Vagina (tissue), 2 donors: ENCODE measurements at places on chromosomes 3 and 15.

DNA sequence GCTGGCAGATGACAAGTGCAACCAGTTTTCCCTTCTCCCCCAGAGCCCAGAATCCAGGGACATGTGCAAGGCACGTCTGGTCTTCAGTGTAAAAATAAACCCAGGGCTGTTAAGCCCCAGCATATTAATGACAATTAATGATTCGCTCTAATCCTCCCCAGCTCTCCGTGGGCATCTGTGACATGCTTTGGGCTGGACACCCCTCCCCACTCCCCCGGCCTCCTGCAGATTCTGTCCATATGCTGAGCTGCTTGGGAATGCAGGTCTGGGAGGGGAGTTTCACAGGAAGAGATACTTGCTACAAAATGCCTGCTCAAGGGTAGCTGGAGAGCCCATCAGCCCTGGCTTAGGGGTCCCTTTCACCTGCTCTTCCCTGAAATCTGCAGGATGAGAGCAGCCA is 43.0 kb upstream of the NTRK3 start:
- DNase-seq = no peak

- DNase-seq = no peak
Observed at GRCh38 chr3:186115239-186115996, 6.5 kb upstream of the ETV5 start.

- no peak for DNase-seq
Observed at GRCh38 chr15:60076045-60076444, 71.9 kb downstream of the FOXB1 start.

DNA sequence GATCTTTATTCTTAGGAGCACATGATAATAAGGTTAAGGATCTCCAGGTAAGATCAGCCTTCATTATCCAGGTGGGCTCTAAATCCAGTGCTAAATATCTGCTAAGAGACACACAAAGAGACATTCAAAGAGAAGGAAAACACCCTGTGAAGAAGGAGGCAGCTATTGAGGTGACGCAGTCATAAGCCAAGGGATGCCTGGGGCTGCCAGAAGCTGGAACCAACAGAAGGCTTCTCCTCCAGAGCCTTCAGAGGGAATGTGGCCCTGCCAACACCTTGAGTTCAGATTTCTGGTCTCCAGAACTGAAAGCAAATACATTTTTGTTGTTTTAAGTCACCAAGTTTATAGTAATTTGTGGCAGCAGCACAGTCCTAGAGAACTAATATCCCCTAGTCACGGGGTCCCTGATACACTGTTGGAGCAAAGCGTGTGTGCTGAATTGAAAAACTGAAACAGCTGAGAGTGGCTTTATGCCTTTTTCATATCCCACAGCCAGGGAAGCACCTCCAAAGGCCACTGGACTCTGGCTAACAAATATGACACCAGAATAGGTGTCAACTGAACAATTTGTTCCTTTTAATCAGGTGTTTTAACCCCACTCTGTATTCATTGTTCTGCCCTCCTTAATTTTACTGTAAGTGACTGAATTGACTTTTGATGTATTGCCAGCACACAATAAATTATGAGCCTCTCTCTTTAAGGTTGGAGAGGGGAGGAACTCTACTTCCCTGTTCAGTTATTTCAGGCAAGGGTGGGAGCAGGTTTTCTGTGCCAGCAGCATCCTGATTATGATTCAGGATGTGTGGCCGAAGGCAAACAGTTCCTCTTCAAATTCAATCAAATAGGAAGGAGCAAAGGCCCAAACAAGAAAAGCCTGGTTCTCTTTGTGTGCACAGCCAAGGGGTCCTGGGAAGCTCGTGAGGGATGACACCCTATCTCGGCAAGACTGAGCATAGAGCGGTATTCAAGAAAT is 151.8 kb upstream of the HES1 start:
- no peak for DNase-seq

- no peak for DNase-seq
Observed at GRCh38 chr3:157388976-157389375, 47.7 kb upstream of the PTX3 start.

- no peak for DNase-seq
Observed at GRCh38 chr3:155704061-155704460, 40.8 kb downstream of the PLCH1 start.

- DNase-seq = peak; percentile 87
Observed at GRCh38 chr3:195906865-195907683, 1.3 kb downstream of the TNK2 start.

GRCh38 chr3:64977308-64978100 is 289.7 kb upstream of the ADAMTS9 start:
- no peak for DNase-seq

GRCh38 chr15:91528801-91529200 is 324.7 kb upstream of the SLCO3A1 start:
- peak; percentile 37 for DNase-seq

DNA sequence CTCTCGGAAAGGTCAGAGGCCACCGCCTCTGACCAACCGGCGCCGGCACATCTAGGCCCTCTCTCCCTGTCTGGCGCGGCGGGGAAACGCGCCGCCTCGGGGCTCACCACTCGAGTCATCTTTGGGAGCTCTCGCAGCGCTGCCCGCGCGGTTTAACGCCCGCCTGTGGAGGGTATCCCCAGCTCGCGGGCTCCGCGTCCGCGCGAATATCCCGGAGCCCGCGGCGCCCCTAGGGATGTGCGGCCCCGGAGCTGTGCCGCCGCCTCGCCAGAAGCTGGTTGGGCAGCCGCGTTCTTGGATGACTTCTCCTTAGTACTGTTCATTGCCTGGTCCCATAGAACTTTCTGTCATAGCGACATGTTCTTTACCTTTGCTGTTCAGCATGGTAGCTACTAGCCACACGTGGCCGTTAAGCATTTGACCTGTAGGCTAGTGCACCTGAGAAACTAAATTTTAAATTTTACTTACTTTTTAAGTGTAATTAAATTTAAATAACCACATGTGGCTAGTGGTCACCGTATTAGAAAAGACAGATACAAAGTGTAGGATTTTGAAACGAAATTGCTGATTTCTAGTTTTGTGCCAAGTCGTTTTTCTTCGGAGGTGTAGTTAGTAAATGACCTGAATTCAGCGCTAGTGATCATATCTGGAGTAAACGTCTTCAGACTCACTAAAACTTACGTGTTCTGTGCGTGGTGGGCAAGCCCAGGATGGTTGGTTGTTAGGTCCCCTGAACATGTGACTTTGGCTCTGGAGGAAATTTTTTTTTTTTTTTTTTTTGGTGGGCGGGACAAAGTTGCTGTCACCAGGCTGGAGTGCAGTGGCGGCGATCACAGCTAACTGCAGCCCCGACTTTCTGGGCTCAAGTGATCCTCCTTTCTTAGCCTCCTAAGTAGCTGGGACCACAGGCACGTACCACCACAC is 835 bp downstream of the ARIH2 start:
- no peak for DNase-seq

GRCh38 chr3:85838921-85839320 is 880.1 kb downstream of the CADM2 start:
- DNase-seq = no peak

- DNase-seq = no peak
Observed at GRCh38 chr3:198070871-198071270, 110.9 kb downstream of the LMLN start.

GRCh38 chr15:74627766-74628165 is 12.1 kb downstream of the CLK3 start:
- DNase-seq = no peak

DNA sequence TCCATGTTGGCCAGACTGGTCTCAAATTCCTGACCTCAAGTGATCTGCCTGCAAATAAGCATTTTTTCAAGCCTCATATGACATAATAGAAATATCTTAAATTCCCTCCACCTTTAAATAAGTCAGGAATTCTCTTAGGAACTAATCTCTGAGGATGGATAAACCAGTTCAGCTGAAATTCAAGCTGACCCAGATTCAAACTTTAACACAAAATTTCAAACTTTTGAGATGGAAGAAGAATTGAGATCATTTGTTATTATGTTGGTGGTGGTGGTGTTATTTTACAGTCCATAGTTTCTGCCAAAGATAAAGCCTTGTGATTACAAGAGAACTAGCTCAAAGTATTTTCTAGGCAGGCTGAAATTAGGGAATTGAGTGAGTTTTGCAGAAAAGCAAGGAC is 85.5 kb downstream of the SSR3 start:
- no peak for DNase-seq

DNA sequence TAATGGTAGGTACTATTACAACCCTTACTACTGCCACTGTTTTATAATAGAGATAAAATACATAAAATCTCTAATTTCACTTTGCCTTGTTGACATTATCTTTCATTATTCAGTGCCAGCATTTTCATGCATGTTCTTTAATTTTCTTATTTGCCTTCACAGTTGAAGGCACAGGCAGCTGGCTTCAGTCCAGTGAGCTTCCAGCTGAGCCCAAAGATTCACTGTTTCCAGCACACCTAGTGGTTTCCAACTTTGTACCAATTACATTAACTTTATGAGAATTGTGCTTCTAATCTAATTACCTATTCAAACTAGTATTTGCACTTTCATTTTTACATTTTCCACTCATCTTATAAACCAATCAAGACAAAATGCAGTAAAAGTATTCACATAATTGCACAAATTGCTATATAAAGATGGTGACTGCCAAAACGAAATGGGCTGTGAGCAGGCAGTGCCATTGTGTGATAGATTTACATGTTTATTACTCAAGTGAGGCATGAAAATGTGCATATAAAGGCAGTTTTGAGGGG is 228.3 kb downstream of the MFSD1 start:
- DNase-seq = no peak

- no peak for DNase-seq
Observed at GRCh38 chr15:80490431-80490990, 86.3 kb downstream of the ARNT2 start.

- DNase-seq = no peak
Observed at GRCh38 chr3:11356269-11356668, 84.1 kb downstream of the ATG7 start.

- no peak for DNase-seq
Observed at GRCh38 chr3:89002191-89002590, 105.2 kb upstream of the EPHA3 start.

GRCh38 chr3:125349055-125349454 is 26.1 kb downstream of the ZNF148 start:
- no peak for DNase-seq

GRCh38 chr3:187739561-187740332 is 5.5 kb downstream of the BCL6 start:
- peak; percentile 98 for DNase-seq

GRCh38 chr3:182784542-182784941 is 8.8 kb upstream of the ATP11B start:
- no peak for DNase-seq

- DNase-seq = no peak
Observed at GRCh38 chr3:191020730-191021396, 158.4 kb upstream of the GMNC start.

GRCh38 chr3:19702416-19703078 is 231.5 kb downstream of the EFHB start:
- no peak for DNase-seq

GRCh38 chr15:91974321-91974720 is 120.8 kb downstream of the SLCO3A1 start:
- DNase-seq = no peak
